ENCODE measurements at places on chromosomes 5 and 9.
A peak's percentile ranks its signal among the peaks of the same experiment; 100 is the strongest.

- DNase-seq = peak; percentile 46
Measured at GRCh38 chr5:132877938-132878337, 4.5 kb downstream of the LEAP2 start.

- no peak for DNase-seq
Measured at GRCh38 chr5:143843461-143843860, 31.5 kb downstream of the HMHB1 start.

GRCh38 chr9:123138163-123138562, 104.7 kb downstream of the GPR21 start:
- DNase-seq = no peak

- DNase-seq = no peak
Measured at GRCh38 chr9:35522700-35523099, 32.8 kb downstream of the RUSC2 start.

- no peak for DNase-seq
Measured at GRCh38 chr5:143274952-143275351, 128.5 kb downstream of the NR3C1 start.
